ENCODE measurements at places on chromosomes 12 and 14. TPM values are rescaled to one million over a fixed set of nuclear protein-coding genes. Genes with fewer than 3 reads are reported as not detected.

KRT72 gene
- total RNA-seq, result not detected

NAV3 gene
- total RNA-seq, result 50.3 TPM

TRPV4 gene
- total RNA-seq, result 0.51 TPM

TESPA1 gene
- not detected for total RNA-seq

ASCL1 gene
- total RNA-seq, result not detected

TBX5 gene
- total RNA-seq, result 16.8 TPM

ENDOU gene
- 0.17 TPM for total RNA-seq

DPY19L2 gene
- 4.4 TPM for total RNA-seq

SLC17A8 gene
- not detected for total RNA-seq

CISTR gene
- total RNA-seq, result not detected

SLC6A12 gene
- total RNA-seq, result under 0.01 TPM

UTP20 gene
- 13.1 TPM for total RNA-seq

RHOJ gene
- total RNA-seq, result 4.1 TPM

TAS2R50 gene
- total RNA-seq, result 2.3 TPM

SIX1 gene
- 1.8 TPM for total RNA-seq

ANG gene
- 5.1 TPM for total RNA-seq

OAS3 gene
- 2.6 TPM for total RNA-seq

PLEKHD1 gene
- total RNA-seq, result under 0.01 TPM

CLEC4A gene
- total RNA-seq, result 0.33 TPM

TMCC3 gene
- total RNA-seq, result 0.33 TPM

MFAP5 gene
- total RNA-seq, result 9.0 TPM

VRTN gene
- total RNA-seq, result not detected

TMPO gene
- 37.8 TPM for total RNA-seq

AMIGO2 gene
- total RNA-seq, result 2.3 TPM

PIK3C2G gene
- not detected for total RNA-seq

NINJ2 gene
- total RNA-seq, result 1.3 TPM

BICDL1 gene
- total RNA-seq, result not detected

SIX4 gene
- 18.3 TPM for total RNA-seq

KRT86 gene
- 0.17 TPM for total RNA-seq

KCNC2 gene
- total RNA-seq, result not detected

TPPP2 gene
- total RNA-seq, result not detected

ARG2 gene
- 8.4 TPM for total RNA-seq

NUMB gene
- 21.3 TPM for total RNA-seq

MIPOL1 gene
- total RNA-seq, result 8.6 TPM

P2RX2 gene
- total RNA-seq, result not detected

IL22 gene
- not detected for total RNA-seq

SERPINA3 gene
- total RNA-seq, result 7.2 TPM

CABP1 gene
- under 0.01 TPM for total RNA-seq

GLT1D1 gene
- under 0.01 TPM for total RNA-seq

CMAS gene
- total RNA-seq, result 24.3 TPM

POTEM gene
- total RNA-seq, result not detected

SYNDIG1L gene
- not detected for total RNA-seq

PSMC1 gene
- total RNA-seq, result 75.5 TPM

PRH2 gene
- total RNA-seq, result not detected

HAL gene
- total RNA-seq, result 0.17 TPM

FSCB gene
- not detected for total RNA-seq

SLC2A14 gene
- 0.17 TPM for total RNA-seq

CPNE6 gene
- total RNA-seq, result not detected

GPR84 gene
- total RNA-seq, result not detected

BDKRB1 gene
- total RNA-seq, result 16.7 TPM
